ENCODE measurements at places on chromosomes 5 and 9.

DNA sequence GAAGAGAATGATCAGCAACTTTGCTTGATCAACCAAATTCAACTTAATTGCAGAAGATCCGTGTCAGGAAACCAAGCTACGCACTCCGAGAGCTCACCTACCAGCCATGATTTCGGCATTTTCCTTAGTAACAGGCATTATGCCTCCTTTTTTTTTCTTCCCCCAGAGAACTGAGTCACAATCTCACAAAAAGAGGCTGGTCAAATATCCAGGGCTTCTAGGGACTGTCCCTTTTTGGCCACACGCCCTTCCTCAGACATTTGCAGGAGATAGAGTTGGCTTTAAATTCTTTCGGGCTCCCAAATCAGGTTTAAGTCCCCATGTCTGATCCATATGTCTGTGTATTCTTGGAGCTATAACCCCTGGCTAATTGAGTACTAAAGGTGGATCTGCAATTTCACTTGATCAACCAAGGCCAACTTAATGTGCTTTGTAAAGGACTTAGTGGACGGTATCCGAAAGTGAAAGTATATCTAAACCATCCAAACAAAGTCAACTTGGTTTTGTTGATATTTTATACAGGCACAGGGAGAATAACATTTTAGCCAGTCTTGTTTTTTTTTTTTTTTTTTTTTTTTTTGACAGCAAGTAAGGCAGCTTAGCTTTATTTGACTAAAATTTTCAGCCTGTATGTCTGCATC lies 100.8 kb upstream of the TBCA start:
- DNase-seq: no peak

DNA sequence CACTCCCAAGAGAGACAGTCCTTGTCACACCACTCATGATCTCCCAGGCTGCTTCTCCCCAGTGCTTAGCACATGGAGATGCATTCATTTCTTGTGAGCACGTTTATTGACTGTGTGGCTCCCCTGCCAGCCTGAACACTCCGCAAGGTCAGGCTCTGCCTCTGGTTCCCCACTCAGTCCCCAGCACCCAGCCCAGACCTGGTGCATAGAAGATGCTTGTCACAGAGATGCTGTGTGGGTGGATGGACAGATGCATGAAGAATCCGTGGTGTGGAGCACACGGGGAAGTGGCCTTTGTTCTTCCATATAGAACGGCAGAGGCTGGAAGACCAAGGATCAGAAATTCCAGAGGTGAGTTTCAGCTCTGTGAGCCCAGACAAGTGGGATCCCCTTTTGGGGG lies 13.8 kb upstream of the CRB2 start:
- no peak for DNase-seq

DNA sequence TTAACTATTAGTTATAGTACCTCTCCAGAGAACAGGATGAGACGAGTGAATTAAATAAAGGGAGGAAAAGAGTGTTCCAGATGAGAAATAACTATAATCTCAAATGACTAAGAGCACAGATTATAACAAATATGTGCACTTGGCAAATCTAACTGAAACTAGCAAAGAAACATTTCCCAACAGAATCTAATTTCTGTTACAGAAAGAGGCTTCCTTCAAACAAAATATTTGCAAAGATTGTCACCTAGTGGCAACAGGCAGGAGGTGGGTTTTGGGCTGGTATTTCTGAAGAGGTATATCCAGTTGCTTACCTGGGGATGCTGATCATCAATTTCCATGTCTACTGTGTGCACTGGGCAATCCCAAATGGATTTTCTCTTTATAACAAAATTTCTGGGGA lies 5.6 kb upstream of the SPDL1 start:
- peak; percentile 27 for DNase-seq

GRCh38 chr5:173726846-173727557 lies 110.6 kb upstream of the BOD1 start:
- DNase-seq: no peak

DNA sequence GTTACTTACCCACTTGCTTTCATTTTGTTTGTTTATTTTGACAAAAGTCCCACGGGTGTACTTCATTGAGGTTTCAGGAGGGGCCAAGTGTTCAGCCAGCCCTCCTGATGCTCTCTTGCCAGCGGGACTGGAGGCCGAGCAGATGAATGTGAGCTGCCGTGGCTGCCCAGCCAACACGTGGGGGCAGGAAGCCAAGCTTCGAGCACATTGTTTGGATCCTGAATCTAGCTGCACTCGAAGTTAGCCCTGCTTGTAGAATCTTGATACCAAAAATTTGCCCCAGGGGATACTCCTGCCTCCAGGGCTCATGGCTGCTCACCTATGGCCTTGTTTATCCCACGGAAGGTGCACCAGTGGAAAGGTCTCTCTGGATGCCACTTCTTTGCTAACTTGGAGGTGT lies 49.3 kb downstream of the RASGEF1C start:
- no peak for DNase-seq
